ENCODE measurements at places on chromosomes 13 and 19.

- DNase-seq: no peak
Measured at GRCh38 chr19:48568345-48568886, 16.4 kb downstream of the SULT2B1 start.

- no peak for DNase-seq
Measured at GRCh38 chr19:1254530-1255185, 6.3 kb downstream of the MIDN start.

DNA sequence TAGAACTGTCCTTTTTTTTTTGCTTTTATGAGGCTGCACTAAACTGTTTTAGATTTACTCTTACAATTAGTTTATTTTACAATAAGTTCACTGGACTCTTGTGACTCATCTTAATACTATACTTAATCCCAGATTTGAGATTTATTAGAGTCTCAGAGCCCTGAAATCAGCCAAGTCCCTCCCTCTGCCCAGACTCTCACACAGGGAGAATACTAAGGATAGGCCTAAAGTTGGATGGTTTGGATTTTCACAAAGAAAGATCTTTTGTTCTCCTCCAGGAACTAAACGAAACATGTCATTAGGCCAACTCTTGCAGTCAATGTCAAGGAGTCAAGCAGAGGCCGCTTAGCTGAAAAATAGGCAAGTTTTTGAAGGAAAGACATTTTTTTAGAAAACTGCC lies 42.7 kb upstream of the MIR17HG start:
- DNase-seq: no peak

DNA sequence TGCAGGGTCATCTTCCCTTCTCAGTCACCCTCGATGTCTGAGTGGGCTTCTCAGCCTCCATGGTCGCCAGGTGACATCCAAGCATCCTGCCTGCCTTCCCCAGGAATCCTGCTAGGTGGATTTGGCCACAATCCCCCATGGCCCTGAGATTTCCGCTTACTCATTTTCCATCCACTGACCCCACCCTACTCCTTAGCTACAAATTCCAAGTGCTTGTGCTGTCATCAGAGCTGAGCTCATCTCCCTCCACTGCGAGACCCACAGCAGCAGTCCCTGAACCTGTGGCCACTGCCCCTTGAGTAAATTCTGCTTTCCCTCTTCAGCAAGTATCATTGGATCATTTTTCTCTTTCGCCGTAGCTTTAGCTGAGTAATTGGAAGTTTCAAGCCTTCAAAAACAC lies 90.5 kb upstream of the ANKRD10 start:
- no peak for DNase-seq

DNA sequence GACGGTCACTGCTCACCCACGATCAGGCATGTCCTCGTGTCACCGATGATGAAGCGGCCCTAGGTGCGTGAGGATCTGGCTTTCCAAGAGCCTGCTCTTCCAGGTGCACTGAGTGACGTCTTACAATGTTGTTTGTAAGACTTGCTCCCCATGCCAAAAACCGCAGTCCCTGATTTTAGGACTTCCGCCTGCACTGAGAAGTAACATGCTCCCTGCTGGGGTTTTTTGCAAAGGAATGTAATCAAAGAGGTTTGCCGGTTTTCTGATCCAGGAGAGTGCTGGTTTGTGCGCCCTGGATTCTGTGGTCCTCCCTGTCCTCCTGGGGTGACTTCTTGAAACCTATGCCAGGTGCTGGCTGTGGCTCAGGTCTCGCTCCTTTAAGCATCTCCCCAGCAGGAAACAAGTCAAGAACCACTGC lies 38.8 kb downstream of the MYO9B start:
- DNase-seq: no peak

- no peak for DNase-seq
Measured at GRCh38 chr19:9073806-9074205, 13.1 kb upstream of the OR1M1 start.

DNA sequence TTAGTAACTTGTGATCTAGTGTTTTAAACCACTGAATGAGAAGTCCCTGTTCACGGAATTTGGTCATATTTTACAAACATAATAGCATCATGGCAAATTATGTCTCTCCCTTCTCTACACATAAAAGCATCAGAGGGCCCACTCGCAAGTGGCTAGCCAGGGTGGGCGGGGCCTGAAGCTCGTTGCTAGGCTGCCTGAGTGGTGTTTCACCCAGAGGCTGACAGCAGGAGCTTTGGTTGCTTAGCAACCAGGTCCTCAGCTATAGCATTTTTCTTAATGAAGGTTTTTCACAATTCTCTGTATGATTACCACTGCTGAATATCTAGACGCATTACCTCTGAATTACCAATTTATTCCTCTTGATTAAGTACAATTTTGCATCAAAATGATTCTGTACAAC lies 126.5 kb downstream of the NALCN start:
- no peak for DNase-seq

DNA sequence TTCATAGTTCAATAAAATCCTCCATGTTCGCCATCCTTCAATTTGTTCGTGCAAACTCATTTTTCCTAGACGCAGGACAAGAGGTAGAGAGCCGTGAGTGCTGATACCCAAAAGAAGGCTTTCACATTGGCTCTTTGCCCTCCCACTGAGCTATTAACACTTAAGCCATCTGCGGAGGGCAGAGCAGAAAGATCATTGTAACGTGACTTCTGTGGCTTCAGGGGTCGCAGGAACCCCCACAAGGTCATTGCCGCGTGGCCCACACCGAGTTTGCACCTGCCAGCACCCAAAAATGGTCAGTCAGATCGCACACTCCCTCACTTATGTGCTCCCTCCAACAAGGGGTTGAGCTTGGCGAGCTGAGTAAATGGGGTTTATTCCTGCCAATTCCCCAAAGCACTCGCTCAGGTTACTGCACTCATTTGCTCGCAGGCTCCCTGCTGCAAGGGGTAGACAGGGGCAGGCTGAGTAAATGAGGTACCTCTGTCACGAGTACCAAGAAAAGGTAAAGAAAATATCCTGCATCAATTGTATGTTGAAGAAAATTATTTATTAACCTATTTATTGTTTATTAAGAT lies 144.1 kb downstream of the PRR20E start:
- no peak for DNase-seq

- DNase-seq: no peak
Measured at GRCh38 chr19:3330047-3330446, 36.3 kb upstream of the NFIC start.

- peak; percentile 44 for DNase-seq
Measured at GRCh38 chr19:58009666-58010301, 7.2 kb upstream of the ZNF606 start.

- no peak for DNase-seq
Measured at GRCh38 chr13:52851137-52851962, 2.9 kb upstream of the PCDH8 start.

- peak; percentile 55 for DNase-seq
Measured at GRCh38 chr13:114065141-114065925, 67.1 kb downstream of the RASA3 start.

- DNase-seq: no peak
Measured at GRCh38 chr13:113833111-113833830, 30.6 kb downstream of the GAS6 start.

GRCh38 chr19:33700408-33701013 lies 78.8 kb downstream of the CHST8 start:
- DNase-seq: no peak

GRCh38 chr13:76983676-76984075 lies 8.2 kb upstream of the CLN5 start:
- no peak for DNase-seq

DNA sequence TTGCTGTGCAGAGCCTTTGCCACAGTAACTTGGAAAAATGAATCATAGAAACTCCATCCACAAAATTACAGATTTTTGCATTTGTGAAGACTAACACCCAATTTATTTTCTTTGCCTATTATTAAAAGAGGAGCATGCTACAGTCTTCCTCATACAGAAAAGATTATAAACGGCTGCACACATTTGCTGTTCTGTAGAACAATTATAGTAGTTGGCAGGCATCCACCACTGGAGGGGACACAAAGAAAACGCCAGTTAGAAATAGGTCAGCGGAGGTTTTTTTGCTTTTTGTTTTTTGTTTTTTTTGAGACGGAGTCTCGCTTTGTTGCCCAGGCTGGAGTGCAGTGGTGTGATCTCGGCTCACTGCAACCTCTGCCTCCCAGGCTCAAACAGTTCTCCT lies 51.6 kb downstream of the SACS start:
- no peak for DNase-seq

DNA sequence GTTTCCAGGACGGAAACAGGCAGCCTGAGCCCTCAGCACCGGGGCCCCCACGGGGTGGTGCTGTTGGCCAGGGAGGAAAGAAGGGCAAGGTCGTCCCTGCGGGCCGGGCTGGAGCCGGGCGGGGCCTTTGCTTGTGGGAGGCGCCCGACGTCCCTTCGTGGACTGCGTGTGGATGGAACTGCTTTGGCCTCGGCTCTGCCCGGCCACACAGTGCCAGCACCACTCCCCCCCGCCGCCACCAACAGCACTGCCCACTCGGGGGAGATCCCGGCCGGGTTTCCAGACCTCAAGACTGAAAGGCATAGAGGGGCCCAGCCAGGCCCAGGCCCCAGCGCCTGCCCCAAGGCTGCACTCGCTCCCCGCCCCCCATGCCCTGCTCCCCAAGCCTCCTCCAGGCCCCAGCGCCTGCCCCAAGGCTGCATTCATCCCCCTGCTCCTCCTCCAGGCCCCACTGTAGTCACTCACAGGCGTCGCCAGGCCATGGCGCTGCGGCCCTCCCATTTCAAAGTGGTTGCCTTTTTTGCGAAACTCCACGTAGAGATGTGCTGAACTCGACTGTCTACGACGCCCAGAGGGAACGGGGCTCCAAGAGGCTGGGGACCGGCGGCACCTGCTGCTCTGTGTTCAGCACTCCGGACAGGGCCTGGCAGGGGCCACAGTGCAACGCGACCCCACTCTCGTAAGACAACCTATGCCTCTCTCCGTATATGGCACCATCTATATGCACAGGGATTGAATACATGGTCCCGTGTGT lies 22.5 kb downstream of the C13orf46 start:
- no peak for DNase-seq

GRCh38 chr19:1168572-1169410 lies 5.3 kb downstream of the SBNO2 start:
- DNase-seq: no peak

GRCh38 chr19:38072776-38073750 lies 151.0 kb downstream of the DPF1 start:
- no peak for DNase-seq

DNA sequence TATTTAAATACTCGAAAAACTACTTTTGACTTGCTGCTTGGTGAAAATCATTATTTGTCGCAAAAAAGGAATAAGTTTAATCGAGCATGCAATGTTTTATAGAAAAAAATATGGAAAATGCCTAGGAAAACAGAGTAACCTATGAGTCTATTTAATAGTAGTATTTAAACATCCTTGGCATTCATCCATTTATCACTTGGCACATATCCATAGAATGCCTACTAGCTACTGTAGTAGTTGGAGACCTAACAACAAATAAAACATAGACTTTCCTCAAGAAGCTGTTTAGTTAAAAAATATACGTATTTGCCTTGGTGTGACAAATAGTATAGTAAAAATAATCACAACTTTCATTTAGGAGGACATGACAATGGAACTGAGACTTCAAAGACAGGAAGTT lies 302.1 kb downstream of the DIAPH3 start:
- DNase-seq: no peak

GRCh38 chr19:46946611-46947238 lies 72.9 kb upstream of the NPAS1 start:
- DNase-seq: no peak

- no peak for DNase-seq
Measured at GRCh38 chr13:75072368-75072767, 409.6 kb downstream of the TBC1D4 start.

- DNase-seq: no peak
Measured at GRCh38 chr13:103883164-103883563, 816.9 kb upstream of the SLC10A2 start.
